CD8-positive, alpha-beta memory T cell (primary cell): ENCODE measurements at places on chromosomes 2 and 18. TPM values are rescaled to one million over a fixed set of nuclear protein-coding genes. Genes with fewer than 3 reads are reported as not detected.

GRCh38 chr2:241519669-241520068 lies 11.3 kb upstream of the STK25 start:
- no peak overlapping the region for H3K27ac ChIP-seq
- no peaks in the 10 kb centered on the region for H3K4me1 ChIP-seq
- H3K4me3 ChIP-seq, result no peak overlapping the region
- no peaks in the 10 kb centered on the region for H3K27me3 ChIP-seq
- no peak for DNase-seq
- no peaks in the 10 kb centered on the region for H3K36me3 ChIP-seq

DNA sequence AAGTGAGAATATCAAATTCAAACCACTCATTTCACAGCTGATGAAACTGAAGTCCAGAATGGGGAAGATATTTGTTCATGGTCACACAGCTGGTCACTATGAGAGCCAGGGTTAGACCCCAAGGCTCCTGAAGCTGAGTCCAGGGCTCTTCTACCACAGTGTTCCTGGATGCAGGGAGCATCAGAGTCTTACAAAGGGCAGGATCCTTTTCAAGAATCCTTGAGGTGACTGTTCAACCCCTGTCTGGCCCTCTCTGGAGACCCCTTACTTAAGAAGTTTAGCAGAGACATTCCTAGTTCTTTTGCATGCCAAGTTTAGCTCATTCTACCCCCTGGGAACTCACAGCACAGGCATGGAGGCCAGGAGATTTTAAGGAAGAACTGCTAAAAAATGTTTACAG lies 15.7 kb downstream of the PROKR1 start:
- no peak for DNase-seq
- no peak overlapping the region for H3K4me3 ChIP-seq
- H3K27me3 ChIP-seq, result no peaks in the 10 kb centered on the region
- no peak overlapping the region for H3K27ac ChIP-seq
- H3K36me3 ChIP-seq, result no peaks in the 10 kb centered on the region

DNA sequence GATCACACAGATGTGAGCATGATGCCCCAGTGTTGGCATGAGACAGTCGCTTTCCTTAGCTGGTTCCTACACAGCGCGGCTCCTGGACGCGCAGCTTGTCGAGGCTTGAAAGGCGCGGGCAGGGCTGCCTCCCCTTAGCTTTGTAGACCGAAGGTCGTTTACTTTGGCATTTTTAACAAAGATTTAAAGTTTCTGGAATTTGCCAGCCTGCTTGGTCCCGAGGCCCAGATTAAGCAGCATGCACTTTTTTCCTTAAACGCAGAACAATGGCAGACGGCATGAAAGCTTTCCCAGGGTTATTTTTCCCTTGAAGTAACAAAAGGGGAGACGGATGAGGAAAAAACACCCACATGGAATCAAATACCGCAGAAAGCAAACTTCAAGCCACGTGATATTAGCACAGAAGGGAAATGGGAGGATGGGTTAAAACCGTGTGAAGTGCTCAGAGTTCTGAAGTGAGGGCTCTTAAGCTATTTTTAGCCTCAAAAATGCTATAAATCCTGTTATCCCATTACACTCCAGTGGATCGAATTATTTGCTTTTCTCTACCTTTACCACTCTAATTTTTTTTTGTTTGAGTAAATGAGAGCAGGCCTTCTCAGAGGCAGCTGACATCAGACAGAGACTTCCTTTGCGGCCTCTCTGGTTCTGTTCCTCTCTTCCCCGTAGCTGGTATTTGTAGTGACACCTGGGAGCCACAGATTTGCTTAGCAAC lies 55.7 kb downstream of the NPAS2 start:
- no peaks in the 10 kb centered on the region for H3K27me3 ChIP-seq
- DNase-seq, result no peak
- H3K4me1 ChIP-seq, result no peaks in the 10 kb centered on the region
- H3K27ac ChIP-seq, result no peak overlapping the region
- H3K36me3 ChIP-seq, result no peaks in the 10 kb centered on the region
- no peak overlapping the region for H3K4me3 ChIP-seq

- H3K36me3 ChIP-seq, result no peaks in the 10 kb centered on the region
- no peak overlapping the region for H3K4me3 ChIP-seq
- no peak for DNase-seq
- H3K27me3 ChIP-seq, result no peaks in the 10 kb centered on the region
Observed at GRCh38 chr2:47437287-47437686, 34.3 kb downstream of the MSH2 start.

DNA sequence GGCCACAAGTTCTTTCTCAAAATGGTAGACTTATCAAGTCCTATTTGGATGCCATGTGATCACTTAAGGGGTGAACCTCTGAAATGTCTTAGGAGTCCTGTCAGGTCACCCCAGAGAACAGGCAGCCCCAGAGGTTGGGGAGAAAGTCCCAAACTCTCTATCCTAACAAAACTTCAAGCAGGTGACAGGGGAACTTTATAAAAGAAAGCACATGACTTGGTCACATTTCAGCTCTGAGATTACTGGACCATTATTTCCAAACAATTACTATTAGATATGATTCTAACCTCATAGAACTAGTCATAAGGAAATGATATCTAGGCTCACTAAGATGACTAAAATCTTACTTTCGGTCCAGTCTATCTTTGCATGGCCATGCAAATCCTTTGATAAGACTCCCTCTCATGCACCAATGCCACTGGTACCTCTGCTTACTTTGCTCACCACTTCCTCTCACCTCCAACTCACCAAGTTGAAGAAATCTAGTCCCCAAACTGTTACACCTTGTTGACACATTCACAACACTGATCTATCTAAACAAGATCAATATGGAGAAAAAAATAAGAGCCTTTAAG lies 107.0 kb downstream of the GALNT14 start:
- H3K27me3 ChIP-seq, result no peaks in the 10 kb centered on the region
- no peaks in the 10 kb centered on the region for H3K4me1 ChIP-seq
- H3K36me3 ChIP-seq, result no peaks in the 10 kb centered on the region
- no peak overlapping the region for H3K4me3 ChIP-seq
- no peak overlapping the region for H3K27ac ChIP-seq

Gene FRZB
- not detected for total RNA-seq

Gene RTKN
- total RNA-seq, result 1.1 TPM

Gene SNRNP200
- total RNA-seq, result 203 TPM
